Stimulated activated naive CD8-positive, alpha-beta T cell treated with anti-CD3 and anti-CD28 coated beads, Interleukin-15, Interleukin-2, amounts not matched to agents 100 U/mL and 50 U/mL, for 24 hours (primary cell): ENCODE measurements at places on chromosomes 12 and 14.

DNA sequence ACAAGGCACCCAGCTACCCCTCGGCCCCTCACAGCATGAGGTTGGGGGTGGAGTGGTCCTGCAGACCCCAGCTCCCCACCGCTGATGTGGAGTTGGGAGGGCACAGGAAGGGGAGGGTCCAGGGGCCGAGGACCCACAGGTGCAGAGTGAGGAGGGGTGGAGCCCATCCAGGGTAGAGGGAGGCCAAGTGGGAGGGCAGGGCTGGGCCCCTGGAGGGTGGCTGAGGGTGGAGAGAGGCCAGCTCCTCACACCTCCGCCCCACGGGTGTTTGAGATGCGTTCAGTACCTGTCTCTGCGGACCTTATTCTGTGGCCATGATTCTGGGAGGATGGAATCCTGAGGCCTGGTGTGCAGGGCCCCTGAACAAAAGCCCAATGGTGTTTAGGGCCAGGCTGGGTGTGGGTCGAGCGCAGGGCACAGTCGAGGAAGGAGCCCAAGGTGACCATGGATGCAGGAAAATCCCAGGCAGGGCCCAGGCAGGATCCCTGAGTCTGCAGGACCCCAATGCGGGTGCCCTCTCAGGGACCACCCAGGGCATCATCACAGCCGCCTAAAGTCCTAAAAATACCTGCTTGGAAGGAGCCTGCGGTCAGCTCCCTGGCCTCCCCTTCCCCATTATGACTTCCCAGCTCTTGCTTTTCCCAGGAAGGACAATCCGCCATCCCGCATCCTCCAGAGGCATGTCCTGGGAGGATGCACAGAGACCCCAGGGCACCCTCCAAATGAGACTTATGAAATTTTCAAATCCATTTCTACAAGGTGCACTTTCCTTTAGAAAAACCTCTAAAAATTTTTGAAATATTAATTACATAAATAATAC is 377.1 kb upstream of the SFSWAP start:
- DNase-seq, result no peak

DNA sequence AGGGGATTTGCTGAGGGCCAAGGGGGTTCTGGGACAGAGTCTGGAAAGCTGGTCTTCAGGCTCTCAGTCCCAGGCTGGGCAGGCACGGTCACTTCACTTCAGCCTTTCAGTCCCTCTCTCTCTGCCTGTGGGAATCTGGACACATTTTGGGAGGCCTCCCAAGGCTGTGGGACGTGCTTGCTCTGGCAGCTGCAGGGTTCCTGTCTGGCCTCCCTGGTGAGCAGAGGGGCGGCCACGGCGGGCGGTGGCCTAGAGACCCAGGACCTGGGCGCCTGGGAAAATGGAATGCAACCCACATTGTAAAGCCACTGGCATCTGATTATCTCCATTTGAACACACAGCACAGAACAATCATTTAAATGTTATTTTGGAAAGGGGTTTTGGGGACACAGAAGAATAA is 10.1 kb upstream of the ALDH2 start:
- DNase-seq, result no peak

- DNase-seq, result no peak
Observed at GRCh38 chr14:33369972-33370371, 431.3 kb downstream of the NPAS3 start.

DNA sequence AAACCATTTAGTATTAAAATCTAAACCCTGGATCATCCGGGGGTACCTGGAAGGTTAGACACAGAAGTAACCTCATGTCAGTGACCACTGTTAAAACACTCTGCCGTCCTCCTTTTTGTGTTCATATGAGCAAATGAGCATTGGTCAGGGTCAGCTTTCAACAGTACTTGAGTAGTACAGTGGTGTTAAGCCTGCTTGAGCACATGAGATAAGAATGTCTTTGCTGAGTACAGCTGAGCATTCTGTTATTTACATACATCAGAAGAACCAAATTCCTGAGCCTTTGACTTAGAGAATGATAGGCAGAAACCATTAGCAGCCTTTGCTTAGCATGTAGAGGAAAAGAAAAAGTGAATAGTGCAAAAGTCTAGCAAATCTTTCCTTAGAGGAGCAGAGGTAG is 38.6 kb upstream of the LRTM2 start:
- no peak for DNase-seq

GRCh38 chr12:60935981-60936761 is 1324.0 kb upstream of the USP15 start:
- no peak for DNase-seq
